ENCODE measurements at places on chromosomes 12 and 14.

DNA sequence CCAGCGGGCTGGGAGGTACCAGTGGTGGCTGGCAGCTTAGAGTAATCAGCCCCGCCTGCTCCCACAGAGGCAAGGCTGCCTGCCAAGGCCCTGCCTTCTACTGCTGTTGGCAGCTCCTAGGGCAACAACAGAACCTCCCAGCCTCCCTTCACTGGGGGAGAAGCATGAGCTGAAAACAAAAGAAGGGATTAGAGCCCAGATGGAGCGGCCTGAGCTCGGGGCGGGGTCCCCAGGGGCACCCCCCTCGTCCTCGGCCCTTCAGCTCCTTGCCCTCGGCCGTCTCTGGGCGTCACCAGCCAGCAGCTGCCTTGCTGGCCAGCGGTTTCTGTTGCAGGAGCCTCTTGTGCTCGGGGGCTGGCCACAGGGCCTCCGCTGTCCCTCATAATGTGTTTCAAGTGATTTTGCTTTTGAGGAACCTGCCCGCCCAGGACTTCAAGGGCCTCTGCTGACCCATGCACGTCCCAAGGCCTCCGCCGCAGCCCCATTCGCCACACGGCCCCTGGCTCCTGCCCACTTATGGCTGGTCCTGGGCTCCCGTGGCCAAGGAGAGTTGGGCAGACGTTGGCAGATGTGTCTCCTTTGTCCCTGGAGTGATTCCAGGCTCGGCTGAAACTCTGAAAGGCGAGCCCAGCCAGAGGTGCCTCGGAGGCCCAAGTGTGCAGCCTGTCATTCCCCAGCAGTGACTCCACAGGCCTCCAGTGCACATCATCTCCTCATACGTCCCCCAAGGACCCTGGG lies 49.7 kb downstream of the PSMA6 start:
- DNase-seq = peak; percentile 97

DNA sequence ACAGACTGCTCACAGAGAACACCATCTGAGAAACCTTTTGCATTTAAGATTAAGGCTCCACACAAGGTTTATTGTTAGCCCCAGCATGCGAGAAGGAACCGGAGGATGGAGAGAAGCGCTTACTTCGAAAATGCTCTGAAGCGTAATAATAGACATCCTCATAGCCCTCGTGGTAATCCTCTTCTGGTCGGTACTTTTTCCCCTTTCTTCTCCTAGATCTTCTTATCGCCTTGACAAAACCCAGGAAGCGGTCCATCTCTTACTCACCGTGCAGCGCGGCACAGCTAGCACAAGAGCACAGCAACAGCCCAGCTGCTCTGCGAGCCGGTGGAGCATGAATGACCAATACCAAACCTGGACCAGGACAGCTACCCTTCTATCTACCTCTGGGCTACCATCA lies 125.1 kb upstream of the GRIP1 start:
- DNase-seq = no peak

DNA sequence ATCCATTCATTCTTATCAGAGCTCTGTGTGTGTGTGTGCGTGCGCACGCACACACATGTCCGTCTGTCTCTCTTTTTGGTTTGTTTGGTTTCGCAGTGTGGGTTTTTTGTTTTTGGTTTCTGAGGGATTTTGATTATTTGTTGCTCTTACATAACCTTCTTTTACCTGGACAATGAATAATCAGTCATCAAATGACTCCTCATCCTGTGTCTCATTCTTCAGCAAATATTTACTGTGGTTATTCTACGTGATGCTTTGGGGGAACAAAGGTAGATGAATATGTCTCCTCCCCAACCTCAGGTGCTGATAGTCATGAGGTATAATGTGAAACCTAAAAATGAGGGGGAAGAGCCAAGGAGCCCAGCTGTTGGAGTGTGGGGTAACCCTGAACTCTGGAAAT lies 92.4 kb downstream of the SAMD4A start:
- DNase-seq = no peak

- no peak for DNase-seq
Observed at GRCh38 chr12:32868885-32869284, 27.7 kb downstream of the PKP2 start.

GRCh38 chr12:18864900-18865561 lies 127.1 kb downstream of the CAPZA3 start:
- no peak for DNase-seq
